ENCODE measurements at places on chromosomes 7 and 10. TPM values are rescaled to one million over a fixed set of nuclear protein-coding genes. Genes with fewer than 3 reads are reported as not detected.

DNA sequence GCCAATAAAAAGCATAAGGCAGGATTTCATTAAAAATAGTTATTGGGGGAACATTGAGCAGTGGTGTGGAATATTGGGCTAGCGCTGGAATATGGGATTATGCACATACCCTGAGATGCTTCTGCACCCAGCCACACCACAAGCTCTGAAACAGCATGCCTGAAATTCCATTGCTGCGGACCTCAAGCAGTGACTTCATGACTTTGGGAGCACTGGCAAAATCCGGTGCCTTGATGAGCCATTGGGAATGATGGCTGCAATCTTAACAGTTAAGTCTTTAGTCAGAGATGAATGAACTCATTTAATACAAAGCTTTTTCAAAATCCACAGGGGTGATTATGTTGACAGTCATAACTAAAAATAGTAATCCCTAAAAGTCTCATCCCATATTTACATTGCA, 274.7 kb upstream of the MTPN start:
- peaks cover 18% of the 10 kb centered on the region for H3K36me3 ChIP-seq
- no peak for DNase-seq
- H3K27me3 ChIP-seq, result no peaks in the 10 kb centered on the region
- no peaks in the 10 kb centered on the region for H3K4me1 ChIP-seq
- no peak overlapping the region for H3K4me3 ChIP-seq

DNA sequence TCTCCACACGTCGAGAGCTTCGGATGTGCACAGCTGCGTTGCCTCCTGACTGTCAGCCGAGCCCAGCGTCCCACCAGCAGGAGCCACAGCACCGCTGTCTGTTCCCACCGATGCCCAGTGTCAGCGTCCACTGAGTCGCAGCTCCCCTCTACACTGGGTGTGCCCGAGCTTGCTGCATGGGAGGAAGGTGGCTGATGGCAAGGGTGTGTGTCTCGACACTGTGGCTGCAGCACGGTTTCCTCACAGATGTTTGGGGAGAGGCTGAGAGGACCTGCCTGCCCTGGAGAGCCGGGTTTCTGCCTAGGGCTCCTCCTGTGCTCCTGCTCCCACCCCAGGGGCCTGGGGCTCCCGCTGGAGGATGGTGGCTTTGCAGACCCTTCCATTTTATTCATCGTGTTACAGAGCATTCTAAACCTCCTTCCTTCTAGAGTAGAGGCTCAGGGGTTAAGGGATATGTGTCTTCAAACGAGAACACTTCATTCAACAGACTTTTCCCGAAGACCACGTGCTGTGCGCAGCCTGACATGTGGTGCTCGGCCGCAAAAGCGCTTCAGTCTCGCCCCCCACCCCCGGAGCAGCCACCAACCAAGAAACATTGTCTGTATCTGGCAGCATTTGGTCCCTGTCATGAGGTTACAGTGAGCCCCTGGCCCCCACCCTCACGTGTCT, 384.8 kb downstream of the DNAJB6 start:
- H3K27ac ChIP-seq, result no peak overlapping the region
- peaks cover 2% of the 10 kb centered on the region for H3K27me3 ChIP-seq
- no peak overlapping the region for H3K4me3 ChIP-seq

- H3K4me3 ChIP-seq, result no peak overlapping the region
- no peak for DNase-seq
- peaks cover 3% of the 10 kb centered on the region for H3K4me1 ChIP-seq
- H3K27ac ChIP-seq, result no peak overlapping the region
- no peaks in the 10 kb centered on the region for H3K27me3 ChIP-seq
Measured at GRCh38 chr7:30038196-30038980, 10.2 kb downstream of the PLEKHA8 start.

DNA sequence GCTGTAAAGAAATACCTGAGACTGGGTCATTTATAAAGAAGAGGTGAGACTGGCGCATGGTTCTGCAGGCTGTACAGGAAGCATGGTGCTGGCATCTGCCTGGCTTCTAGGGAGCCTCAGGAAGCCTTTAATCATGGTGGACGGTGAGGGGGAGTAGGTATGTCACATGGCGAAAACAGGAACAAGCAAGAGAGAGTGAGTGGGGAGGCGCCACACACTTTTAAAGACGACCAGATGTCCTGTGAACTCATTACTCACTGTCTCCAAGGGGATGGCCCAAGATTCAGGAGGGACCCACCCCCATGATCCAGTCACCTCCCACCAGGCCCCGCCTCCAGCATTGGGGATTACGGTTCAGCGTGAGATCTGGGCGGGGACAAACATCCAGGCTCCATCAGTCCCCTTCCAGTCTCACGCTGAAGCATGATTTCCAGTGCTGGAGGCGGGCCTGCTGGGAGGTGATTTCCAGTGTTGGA, 3.2 kb downstream of the ZNF316 start:
- DNase-seq, result no peak
- no peaks in the 10 kb centered on the region for H3K27me3 ChIP-seq
- H3K36me3 ChIP-seq, result no peaks in the 10 kb centered on the region
- no peak overlapping the region for H3K4me3 ChIP-seq
- peak overlapping the region; percentile 79 for H3K27ac ChIP-seq

- H3K4me1 ChIP-seq, result no peaks in the 10 kb centered on the region
- DNase-seq, result no peak
- no peak overlapping the region for H3K4me3 ChIP-seq
- H3K27ac ChIP-seq, result no peak overlapping the region
- H3K27me3 ChIP-seq, result no peaks in the 10 kb centered on the region
Measured at GRCh38 chr7:41574377-41574776, 128.5 kb downstream of the INHBA start.

DNA sequence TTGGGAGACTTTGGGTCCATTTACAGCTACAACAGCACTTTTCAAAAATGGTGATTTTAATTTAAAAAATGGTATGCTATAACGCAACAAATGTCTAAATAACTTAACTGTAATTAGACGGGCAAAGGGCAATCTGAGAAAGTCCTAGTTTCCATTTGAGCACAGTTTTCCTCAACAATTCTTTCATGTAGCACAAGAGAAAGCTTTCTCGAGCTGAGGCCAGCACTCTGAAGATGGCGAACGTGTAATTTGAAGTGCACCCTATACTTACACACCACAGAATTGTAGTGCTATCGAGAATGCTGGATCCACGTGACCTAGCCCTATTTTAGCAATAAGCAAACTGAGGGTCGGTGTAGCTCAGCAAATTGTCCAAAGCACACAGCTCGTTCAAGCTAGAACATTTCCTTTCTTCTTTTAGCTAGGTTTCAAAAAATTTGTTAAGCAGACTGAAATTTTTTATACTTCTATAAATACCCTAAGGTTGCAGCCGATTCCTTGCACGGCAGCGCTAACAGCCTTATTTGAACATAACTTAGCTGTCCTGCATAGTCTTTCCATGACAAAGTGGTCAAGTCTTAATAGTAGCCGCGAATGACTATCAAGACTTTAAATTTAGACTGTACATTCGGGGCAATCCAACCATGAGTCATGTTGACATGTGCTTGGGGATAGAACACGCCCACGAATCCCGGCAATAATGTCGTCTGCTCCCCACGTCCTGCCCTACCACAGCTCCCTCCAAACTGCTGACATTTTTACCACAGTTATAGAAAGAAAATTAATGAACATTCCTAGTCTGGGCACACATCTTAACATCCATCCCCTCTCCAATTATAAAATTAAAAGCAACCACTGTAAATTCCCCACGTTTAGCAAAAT, 10.0 kb downstream of the KLF6 start:
- H3K27ac ChIP-seq, result peak overlapping the region; percentile 89
- peaks cover 28% of the 10 kb centered on the region for H3K27me3 ChIP-seq
- DNase-seq, result peak; percentile 15
- peaks cover 51% of the 10 kb centered on the region for H3K36me3 ChIP-seq
- no peak overlapping the region for H3K4me3 ChIP-seq
- peaks cover 60% of the 10 kb centered on the region for H3K4me1 ChIP-seq

DNA sequence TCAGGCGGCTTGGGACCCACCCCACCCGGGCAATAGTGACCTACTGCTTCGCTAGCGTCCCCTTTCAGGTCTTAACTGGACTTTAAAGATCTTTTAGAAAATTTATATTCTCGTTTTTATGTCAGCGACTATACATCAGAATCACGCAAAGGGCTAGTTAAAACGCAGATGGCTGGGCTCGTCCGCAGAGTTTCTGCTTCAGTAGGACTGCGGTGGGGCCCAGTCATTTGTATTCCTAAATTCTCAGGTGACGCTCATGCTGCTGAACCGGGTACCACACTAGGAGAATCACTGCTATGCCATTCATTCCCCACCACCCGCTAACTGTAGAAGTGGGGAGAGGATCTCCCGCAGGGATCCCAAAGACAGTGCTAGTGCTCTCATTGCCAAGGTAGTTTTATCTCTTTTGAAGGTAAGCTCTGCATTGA, 12.0 kb upstream of the SP8 start:
- no peak overlapping the region for H3K27ac ChIP-seq
- no peaks in the 10 kb centered on the region for H3K36me3 ChIP-seq
- no peak for DNase-seq
- H3K27me3 ChIP-seq, result peaks cover 42% of the 10 kb centered on the region
- H3K4me3 ChIP-seq, result peak overlapping the region; percentile 72

DNA sequence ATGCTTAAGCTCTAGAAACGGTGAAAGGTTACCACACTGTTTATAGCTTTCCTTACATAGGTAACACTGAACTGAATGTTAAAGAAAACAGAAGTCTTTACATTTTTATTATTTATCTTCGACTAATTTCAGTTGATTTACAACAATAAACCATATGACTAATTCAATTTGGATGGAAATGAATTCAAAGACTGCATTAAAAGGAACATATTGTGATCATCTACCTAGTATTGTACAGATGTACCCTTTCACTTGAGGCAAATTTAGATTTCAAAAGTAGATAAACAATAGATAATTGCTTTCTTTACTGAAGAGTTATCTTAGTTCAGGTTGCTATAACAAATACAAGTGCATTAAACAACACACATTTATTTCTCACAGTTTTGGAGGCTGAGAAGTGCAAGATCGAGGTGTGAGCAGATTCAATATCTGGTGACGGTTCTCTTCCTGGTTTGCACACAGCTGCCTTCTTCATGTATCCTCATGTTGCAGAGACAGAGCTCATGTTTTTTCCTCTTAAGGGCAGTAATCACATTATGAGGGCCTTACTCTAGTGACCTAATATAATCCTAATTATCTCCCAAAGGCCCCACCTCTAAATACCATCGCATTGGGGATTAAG, 15.0 kb upstream of the ARMC3 start:
- DNase-seq, result peak; percentile 61
- H3K4me3 ChIP-seq, result peak overlapping the region; percentile 44
- peaks cover 33% of the 10 kb centered on the region for H3K4me1 ChIP-seq
- peak overlapping the region; percentile 96 for H3K27ac ChIP-seq

DNA sequence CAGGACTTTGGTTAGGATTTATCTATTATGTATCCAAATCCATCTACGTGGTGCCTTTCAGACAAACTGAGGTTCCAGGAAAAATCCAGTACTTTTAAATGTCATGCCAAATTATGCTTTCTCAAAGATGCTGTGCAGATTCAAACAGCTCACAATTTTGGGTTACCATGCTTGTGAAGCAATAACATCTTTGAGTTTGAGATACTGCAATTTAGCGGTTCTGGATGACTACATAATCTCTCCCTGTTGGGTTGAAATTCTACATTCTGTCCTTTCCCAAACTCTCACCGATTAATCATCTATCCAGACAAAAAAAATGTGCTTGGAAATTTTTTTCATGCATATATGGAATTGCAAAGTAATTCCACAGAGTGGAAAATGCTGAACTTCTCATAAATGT, 3.5 kb downstream of the RHOBTB1 start:
- DNase-seq, result no peak
- no peak overlapping the region for H3K27ac ChIP-seq
- no peak overlapping the region for H3K4me3 ChIP-seq
- peaks cover 9% of the 10 kb centered on the region for H3K27me3 ChIP-seq
- no peaks in the 10 kb centered on the region for H3K36me3 ChIP-seq

DNA sequence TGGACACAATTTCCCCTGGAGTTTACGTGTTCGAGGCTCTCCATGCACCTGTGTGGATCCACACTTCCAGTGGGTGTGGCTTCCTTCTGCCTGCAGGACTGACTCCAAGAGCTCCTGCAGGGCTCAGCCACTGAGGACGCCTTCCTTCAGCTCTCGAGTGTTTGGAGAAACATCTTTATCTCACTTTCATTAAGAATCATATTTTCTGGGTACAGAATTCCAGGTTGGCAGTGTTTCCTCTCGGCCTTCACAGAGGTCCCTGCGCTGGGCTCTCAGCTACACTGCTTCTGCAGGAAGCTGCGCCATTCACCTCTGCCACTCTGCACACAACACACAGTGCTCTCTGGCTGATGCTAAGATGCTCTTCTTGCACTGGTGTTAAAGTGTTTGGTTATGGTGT, 69.9 kb upstream of the NKX6-2 start:
- H3K4me1 ChIP-seq, result no peaks in the 10 kb centered on the region
- H3K27ac ChIP-seq, result no peak overlapping the region
- no peak overlapping the region for H3K4me3 ChIP-seq
- no peaks in the 10 kb centered on the region for H3K36me3 ChIP-seq
- DNase-seq, result no peak

GRCh38 chr7:23593706-23594105, 3.5 kb upstream of the CCDC126 start:
- DNase-seq, result no peak
- H3K4me1 ChIP-seq, result peaks cover 15% of the 10 kb centered on the region
- H3K27ac ChIP-seq, result no peak overlapping the region
- H3K4me3 ChIP-seq, result no peak overlapping the region

DNA sequence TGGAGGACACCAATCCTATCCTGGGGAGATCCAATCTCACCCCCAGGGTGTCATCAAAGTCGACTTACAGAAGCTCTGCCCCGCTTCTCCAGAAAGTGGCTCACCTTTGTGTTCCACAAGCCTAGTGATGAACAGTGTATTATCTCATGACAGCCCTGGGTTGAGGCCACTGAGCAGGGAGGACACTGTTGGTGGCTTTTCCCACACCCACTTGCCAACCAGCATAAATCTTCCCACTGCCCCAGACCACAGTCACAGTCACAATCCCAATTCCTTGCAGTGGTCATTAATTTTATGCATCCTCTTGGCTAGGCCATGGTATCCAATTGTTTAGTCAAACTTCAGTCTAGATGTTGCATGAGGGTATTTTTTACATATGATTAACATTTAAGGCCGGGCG, 18.4 kb downstream of the TNS3 start:
- no peaks in the 10 kb centered on the region for H3K36me3 ChIP-seq
- H3K4me3 ChIP-seq, result no peak overlapping the region
- peaks cover 5% of the 10 kb centered on the region for H3K27me3 ChIP-seq
- DNase-seq, result no peak
- no peak overlapping the region for H3K27ac ChIP-seq

- H3K36me3 ChIP-seq, result no peaks in the 10 kb centered on the region
- H3K27ac ChIP-seq, result no peak overlapping the region
- peaks cover 6% of the 10 kb centered on the region for H3K4me1 ChIP-seq
- no peak overlapping the region for H3K4me3 ChIP-seq
Measured at GRCh38 chr10:77545585-77545984, 92.0 kb downstream of the KCNMA1 start.

Gene ZKSCAN1
- 14.4 TPM for polyA plus RNA-seq

Gene UFSP1
- not detected for polyA plus RNA-seq

Gene ANXA11
- 136 TPM for polyA plus RNA-seq

Gene KMT2C
- polyA plus RNA-seq, result 5.3 TPM

Data from immature natural killer cell (primary cell).